Fibroblast of upper back skin (primary cell): ENCODE measurements at places on chromosomes 3 and 15.

DNA sequence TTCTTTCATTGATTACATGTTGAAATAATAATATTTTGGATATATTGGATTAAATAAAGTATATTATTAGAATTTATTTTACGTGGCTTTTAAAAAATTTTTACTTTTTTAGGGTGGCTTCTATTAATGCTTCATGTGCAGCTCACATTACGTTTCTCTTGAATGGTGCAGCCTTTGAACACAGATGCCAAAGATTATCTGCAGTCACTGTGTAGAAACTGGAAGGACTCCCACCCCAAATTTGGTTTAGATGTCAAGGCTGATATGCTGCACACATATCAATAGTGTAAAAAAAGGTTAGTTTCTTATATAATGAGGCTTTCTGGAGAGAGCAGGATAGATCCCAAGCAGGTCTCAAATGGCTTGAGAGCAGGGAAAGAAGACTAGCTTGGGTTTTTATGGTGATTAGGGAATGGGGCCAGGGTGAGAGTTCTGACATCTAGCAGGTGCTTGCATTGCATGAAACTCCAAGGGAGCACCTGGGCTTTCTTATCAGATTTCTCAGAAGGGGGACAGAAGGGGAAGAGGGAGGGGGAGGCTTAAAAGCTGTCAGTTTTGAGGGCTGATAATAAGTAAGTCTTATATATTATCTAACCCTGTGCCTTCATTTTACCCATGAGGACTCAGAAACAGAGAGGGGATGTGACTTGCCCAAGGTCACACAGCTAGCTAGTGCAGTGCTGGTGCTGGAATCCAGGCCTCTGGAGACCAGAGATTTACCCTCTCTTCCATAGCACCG, 89.6 kb downstream of the CHST2 start:
- no peak for DNase-seq

DNA sequence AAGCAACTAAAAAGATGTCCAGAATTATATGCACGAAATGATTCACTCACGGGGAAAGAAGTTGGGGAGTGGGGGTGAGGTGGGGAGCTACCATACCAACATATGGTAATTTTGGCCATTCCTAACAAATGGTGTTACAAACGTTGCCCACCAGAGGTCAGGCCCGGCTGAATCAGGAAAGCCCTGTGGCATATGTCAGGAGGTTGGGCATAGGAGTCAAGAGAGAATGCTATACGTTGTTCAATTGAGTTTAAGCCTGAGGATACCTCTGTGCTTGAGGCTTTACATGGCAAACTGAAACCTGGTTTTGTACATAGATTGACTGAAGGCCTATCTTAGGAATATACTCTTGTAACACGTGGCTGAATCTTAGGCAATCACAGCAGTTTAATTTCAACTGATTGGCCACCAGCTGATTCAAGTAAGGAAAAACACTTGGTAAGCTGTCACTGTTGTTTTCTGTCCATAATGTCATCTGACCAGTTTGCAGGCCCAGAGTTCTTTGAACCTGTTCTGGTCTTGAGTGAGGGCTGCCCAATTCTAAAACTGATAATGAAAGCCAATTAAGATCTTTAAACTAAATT, 23.4 kb upstream of the SLC2A2 start:
- DNase-seq, result peak; percentile 76

- DNase-seq, result no peak
Measured at GRCh38 chr3:145604851-145605250, 556.1 kb downstream of the PLOD2 start.

- peak; percentile 65 for DNase-seq
Measured at GRCh38 chr3:120440001-120440703, 10.6 kb downstream of the FSTL1 start.

DNA sequence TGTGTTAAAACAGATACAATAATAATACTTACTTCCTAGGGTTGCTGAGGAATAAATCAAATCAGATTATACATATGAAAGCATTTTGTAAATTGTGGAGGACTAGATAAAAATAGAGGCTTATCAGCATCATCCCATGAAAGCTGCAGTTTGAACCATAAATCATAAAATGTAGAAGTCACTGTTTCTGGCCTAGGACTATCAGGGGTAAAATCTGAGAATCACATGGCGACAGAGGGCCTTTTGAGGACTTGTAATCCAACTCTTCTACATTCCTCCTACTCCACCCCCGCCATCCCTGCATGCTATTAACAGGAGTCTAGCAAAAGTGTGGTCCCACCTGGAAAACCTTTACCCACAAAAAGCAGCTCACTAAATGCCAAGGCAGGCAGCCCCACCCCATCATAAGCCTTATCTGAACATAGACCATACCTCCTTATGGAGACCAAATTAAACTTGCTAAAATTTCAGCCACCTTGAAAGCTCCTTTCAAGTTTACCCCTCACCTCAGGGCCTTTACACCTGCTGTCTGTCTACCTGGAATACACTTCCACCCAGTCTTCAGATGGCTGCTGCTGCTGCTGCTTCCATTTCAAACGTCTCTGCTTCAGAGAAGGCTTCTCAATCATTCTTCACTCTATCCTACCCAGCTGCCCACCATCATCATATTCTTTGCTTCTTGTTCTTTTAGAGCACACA, 11.5 kb downstream of the MB21D2 start:
- DNase-seq, result no peak

DNA sequence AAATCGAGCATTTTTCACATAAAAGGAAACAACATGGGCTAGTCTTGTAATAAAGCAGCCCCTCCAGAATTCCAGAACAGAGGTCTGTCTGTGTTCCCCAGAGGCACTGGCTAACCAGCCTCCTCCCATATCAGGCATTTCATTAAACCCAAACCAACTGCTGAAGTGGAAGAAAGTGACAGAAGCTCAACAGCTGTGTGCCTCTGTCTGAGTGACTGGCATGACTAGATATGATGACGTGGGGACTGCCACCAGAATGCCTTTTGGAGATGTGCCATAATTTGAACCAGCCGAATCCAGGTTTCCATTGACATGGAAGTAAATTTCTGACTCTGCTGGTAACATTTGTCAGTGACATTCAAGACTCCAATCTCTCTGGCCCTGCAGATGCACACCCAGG, 8.7 kb downstream of the LIMD1 start:
- DNase-seq, result no peak

GRCh38 chr3:106170636-106171035, 301.8 kb upstream of the CBLB start:
- no peak for DNase-seq

DNA sequence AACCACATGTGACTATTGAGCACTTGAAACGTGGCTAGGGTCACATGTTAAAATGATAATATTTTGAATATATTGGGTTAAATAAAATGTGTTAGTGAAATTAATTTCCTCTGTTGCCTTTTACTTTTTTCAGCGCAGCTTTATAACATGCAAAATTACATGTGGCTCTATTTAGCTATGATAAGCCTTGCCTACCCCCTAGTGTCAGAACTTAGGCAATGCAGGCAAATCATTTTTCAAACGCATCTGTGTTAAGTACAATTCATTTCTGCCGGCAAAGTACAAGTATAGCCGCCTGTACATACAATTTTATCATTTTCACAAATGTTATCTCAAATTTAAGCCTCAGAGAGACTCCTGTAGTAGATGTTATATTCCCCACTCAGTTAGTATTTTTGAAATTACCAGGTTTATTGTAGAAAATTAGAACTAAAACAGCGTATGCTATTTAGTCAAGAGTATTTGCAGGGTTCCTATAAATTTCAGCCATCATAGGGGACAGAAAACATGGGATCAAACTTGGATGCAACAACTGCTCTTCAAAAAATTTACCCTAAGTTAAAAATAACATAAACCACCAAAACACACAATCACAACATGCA, 56.1 kb downstream of the TAFA4 start:
- DNase-seq, result peak; percentile 55

GRCh38 chr3:118101891-118102290, 932.8 kb downstream of the IGSF11 start:
- no peak for DNase-seq

GRCh38 chr3:46361408-46362283, 7.7 kb downstream of the CCR2 start:
- DNase-seq, result peak; percentile 5

DNA sequence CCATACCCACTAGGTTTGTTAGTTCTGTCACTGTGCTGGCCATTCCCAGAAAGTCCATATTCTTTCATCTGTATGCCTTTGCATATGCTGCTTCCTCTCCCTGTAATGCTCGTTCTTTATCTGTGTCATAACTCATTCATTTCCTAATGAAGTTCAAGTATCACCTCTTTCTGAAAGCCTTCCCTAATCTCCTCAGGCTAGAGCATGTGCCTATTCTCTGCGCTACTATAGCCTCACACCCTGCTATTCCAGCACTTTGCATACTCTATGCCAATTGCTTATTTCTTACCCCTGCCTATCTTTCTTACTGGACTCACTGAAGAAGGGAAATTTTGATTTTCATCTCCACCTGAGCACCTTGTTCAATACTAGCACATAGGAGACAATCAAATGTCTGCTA, 25.6 kb upstream of the C2CD4B start:
- DNase-seq, result no peak

DNA sequence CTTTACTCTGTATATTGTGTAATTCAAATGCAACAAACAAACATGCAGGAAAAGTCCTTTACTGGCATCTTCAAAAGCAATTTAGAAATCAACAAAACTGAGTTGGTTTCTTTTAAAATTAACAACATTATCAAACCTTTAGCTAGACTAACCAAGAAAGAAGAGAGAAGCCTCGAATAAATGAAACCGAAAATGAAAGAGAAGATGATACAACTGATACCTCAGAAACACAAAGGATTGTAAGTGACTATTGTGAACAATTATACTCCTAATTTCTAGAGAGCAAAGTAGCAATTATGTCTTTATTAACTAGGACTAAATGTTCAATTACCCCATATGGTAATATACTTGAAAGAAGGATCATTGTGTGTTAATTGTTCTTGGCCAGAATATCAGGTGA, 49.2 kb upstream of the P3H2 start:
- DNase-seq, result no peak

DNA sequence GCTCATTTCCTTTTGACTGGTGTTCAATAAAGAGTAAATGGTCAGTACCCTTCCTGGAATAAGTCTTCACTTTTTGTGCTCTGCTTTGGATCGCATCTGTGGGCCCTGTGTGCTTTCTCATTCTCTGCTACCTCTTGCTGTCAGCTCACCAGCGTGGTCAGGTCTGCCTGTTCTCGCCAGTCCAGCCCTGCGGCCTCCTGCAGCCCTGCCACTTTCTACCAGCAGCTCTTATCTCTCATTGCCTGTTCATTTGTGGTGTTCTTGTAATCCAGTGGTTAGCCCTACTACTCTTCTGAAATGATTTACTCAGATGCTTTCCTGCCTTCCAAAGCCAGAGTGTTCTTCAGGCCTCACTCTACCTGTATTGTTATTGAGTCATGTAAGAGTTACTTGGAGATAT, 54.8 kb downstream of the CHCHD6 start:
- no peak for DNase-seq

DNA sequence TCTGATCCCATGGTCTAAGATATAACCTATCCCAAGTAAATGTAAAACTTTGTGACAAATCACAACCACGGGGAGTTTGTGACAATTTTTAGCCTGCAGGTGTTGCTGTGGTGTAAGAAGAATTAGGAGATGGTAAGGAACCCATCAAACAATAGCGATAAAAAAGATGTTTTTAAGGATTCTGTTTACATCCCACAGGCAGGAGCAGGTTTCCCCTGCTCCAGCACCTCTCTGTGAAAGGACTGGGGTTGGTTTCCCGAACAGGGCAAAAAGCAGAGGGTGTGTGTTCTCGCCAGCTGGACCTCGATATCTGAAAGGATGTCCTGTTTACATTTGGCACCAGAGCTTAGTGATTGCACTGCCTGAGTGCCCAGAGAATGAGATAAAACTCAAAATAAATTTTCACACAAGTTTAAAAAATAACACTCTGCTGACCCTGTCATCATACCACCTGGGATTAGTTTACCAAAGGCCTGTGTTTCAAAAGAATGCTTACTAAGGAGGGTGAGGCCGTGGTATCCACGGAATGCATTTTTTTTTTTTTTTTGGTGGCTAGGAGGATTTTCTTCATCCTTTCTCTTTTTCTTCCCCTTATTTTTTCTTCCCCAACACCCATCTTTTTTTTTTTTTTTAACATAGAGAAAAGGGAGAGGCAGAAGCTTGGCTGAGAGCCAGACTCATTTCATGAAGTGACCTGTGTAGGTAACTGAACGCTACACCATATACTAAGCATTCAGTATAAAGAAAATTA, 151.8 kb upstream of the DPH6 start:
- peak; percentile 76 for DNase-seq

- peak; percentile 69 for DNase-seq
Measured at GRCh38 chr3:122760453-122761271, 33.0 kb downstream of the HSPBAP1 start.

DNA sequence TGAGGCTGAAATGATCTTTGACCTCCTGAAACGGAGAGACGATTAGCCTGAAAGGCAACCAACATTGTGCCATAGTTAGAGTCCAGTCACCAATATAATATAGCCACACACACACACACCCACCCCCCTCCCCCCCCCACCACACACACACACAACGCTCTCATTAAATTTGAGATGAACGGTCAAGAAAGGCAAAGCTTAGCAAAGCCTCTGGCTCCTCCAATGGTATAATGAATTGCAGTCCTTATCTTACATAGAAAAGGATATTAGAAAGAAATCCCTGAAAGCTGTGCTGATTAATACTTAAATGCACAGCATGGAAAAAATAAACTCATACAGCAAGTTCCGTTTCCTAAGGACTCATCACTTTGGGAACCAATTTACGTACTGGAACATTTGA, 876 bp upstream of the ZNF385D start:
- DNase-seq, result no peak

- DNase-seq, result no peak
Measured at GRCh38 chr3:152626226-152626625, 208.7 kb upstream of the P2RY1 start.

DNA sequence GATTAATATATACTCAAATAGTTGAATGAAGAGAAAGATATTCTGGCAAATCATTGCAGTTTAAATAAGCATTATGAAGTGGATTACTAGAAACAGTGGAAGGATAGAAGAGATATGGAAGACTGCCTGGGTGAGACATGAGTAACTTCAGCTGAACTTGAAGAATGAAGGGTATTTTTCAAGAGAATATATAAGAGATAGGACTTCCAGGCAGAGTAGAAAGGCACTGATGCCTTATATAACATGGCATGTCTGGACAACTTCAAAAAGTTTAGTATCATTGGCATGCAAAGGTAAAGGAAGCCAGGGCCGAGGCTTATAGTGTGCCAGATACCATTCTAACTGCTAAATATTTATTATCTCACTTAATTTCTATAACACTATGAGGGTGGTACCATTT, 126.5 kb upstream of the SLC7A14 start:
- DNase-seq, result no peak
